ENCODE measurements at places on chromosomes 3 and 15. TPM values are rescaled to one million over a fixed set of nuclear protein-coding genes. Genes with fewer than 3 reads are reported as not detected.

The DYNLT2B gene
- 13.9 TPM for total RNA-seq

The TMEM212 gene
- total RNA-seq = not detected

The CLSTN2 gene
- total RNA-seq = not detected

The NPRL2 gene
- total RNA-seq = 45.3 TPM

The PCOLCE2 gene
- total RNA-seq = not detected

The PLA2G4E gene
- 0.05 TPM for total RNA-seq

The LSAMP gene
- not detected for total RNA-seq

The ANKDD1A gene
- total RNA-seq = 13.4 TPM

The STRIT1 gene
- total RNA-seq = not detected

The LMOD3 gene
- total RNA-seq = not detected

The BNC1 gene
- not detected for total RNA-seq

The CCR5 gene
- 87.0 TPM for total RNA-seq

The BTLA gene
- 17.1 TPM for total RNA-seq

The ABHD14A gene
- total RNA-seq = 11.8 TPM

The CYP19A1 gene
- 1.0 TPM for total RNA-seq

The GPR171 gene
- 218 TPM for total RNA-seq

The CFAP91 gene
- total RNA-seq = 0.30 TPM

The IGSF11 gene
- not detected for total RNA-seq

The SLC2A2 gene
- not detected for total RNA-seq

The ANKUB1 gene
- total RNA-seq = not detected

The TMEM158 gene
- total RNA-seq = 0.35 TPM

The ROPN1B gene
- total RNA-seq = not detected

The TEX55 gene
- total RNA-seq = not detected

The SLC22A14 gene
- total RNA-seq = not detected

The PLAAT1 gene
- not detected for total RNA-seq

The TMC3 gene
- not detected for total RNA-seq
